Fibroblast of villous mesenchyme (primary cell): ENCODE measurements at places on chromosomes 7 and 10. TPM values are rescaled to one million over a fixed set of nuclear protein-coding genes. Genes with fewer than 3 reads are reported as not detected.

GRCh38 chr10:69087590-69088470 is at the start of gene SRGN:
TSS of gene SRGN (plus strand) at chr10:69088103. CDS start at chr10:69088158, 55 bp downstream.
- DNase-seq = peak; percentile 92

GRCh38 chr7:5172196-5172775 is 17.7 kb upstream of the WIPI2 start:
- DNase-seq = no peak

DNA sequence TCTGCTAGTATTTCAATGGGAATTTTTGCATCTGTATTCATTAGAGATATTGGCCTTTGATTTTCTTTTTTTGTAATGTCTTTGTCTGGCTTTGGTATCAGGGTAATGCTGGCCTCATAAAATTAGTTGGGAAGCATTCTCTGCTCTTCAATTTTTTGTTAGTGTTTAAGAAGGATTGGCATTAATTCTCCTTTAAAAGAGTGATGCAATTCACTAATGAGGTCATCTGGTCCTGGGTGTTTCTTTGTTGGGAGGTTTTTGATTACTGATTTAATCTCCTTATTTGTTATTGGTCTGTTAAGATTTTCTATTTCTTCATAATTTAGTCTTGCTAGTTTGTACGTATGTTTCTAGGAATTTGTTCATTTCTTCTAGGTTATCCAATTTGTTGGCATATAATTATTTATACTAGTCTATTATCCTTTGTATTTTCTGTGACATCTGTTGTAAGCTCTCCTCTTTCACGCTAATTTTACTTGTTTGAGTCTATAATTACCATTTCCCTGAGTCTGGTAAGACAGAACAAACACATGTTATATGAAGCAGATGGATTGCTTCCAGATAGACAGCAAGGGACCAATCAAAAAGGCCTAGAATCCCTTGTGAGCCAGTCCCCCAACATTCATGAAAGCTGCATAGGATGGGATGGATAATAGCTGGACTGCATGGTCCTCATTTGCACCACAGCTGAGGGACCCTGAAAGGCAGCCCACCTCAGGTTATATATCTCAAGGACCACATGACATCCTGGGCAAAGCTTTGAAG is 54.4 kb downstream of the MTPAP start:
- no peak for DNase-seq

Gene LSM5
- total RNA-seq = 27.1 and 37.1 TPM in 2 replicates

Gene NPTX2
- 0.43 TPM in 1 of 2 replicates, not detected in the other for total RNA-seq

Gene GPRIN2
- total RNA-seq = not detected in 2 replicates

Gene LMTK2
- 11.0 and 11.2 TPM in 2 replicates for total RNA-seq

DNA sequence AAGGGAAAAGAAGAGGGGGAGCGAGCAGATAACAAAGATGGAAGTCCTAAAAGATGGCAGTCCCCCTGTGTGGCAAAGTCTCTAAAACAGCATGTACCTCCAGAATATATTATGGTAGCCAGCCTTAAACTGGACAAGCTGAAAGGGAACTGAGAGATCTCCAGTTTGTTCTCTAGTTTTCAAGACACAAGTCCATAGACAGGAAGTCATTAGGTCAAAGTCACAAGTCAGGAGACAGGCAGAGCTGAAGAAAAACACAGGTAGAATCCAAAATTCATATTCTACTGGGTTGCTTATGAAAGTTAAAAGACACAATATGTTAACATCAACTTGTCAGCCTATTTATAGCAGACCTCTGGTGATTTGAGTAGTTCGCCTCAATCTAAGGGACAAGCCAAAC is 38.7 kb downstream of the FAM107B start:
- no peak for DNase-seq

Gene INA
- 1.3 and 1.7 TPM in 2 replicates for total RNA-seq

GRCh38 chr7:46512891-46513413 is 591.9 kb upstream of the IGFBP3 start:
- DNase-seq = peak; percentile 100

- no peak for DNase-seq
These were observed 8.6 kb upstream of the CACUL1 start for GRCh38 chr10:118763202-118763988.

Gene HOXA5
- 7.4 and 10.8 TPM in 2 replicates for total RNA-seq

Gene TDRD1
- 0.43 and 0.64 TPM in 2 replicates for total RNA-seq

Gene ANKRD61
- total RNA-seq = not detected in 2 replicates

DNA sequence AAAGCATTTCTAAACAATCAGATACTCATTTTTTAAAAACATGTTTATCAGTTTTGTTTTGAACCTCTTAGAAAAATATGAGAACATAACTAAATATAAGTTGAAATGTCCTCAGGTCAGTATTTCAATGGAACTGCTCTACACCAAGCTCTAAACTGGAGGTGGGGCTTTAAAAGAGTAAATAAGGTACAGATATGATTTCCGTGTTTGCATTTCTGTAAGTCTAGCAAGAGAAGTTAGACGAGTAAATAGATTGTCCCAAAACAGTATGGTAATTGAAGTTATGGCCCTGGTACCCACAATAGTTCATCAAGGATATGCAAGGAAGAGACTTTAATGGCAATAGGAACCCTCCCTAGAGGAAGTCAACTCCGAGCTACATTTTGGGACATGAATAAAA is 115.1 kb upstream of the AKR1E2 start:
- DNase-seq = no peak

GRCh38 chr10:102633287-102633686 is 11.0 kb upstream of the TRIM8 start:
- DNase-seq = peak; percentile 70

- no peak for DNase-seq
These were observed 177.1 kb upstream of the FRMD4A start for GRCh38 chr10:14507781-14508180.

- no peak for DNase-seq
These were observed 207.1 kb downstream of the KCNMA1 start for GRCh38 chr10:77430530-77430929.

DNA sequence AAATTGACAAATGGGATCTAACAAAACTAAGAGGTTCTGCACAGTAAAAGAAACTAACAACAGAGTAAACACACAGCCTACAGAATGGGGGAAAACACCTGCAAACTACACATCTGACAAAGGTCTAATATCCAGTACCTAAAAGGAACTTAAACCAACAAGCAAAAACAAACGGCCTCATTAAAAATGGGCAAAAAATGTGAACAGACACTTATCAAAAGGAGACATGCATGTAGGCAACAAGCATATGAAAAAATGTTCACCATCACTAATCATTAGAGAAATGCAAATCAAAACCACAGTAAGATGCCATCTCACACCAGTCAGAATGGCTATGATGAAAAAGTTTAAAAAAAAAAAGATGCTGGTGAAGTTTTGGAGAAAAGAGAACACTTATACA is 197.4 kb downstream of the KBTBD2 start:
- DNase-seq = no peak

Gene DNAJC2
- 17.3 and 17.7 TPM in 2 replicates for total RNA-seq

DNA sequence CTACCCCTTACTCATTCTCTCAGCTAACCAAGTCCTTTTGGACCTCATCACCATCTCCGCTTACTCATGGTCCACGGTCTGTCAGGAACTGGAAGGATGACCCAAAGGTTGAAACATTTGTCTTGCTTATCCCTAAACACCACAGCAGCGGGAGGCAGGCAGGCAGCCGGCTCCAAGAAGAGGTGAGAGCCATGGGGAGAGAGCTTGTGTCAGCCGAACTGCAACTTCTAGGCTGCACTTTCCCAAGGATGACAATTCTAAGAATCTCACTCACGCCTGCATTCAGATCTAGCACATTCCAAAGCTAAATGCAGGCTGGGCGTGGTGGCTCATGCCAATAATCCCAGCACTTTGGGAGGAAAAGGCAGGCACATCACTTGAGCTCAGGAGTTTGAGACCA is 86.0 kb downstream of the SPDYE5 start:
- DNase-seq = no peak

Gene AKR1C4
- total RNA-seq = not detected in 2 replicates

DNA sequence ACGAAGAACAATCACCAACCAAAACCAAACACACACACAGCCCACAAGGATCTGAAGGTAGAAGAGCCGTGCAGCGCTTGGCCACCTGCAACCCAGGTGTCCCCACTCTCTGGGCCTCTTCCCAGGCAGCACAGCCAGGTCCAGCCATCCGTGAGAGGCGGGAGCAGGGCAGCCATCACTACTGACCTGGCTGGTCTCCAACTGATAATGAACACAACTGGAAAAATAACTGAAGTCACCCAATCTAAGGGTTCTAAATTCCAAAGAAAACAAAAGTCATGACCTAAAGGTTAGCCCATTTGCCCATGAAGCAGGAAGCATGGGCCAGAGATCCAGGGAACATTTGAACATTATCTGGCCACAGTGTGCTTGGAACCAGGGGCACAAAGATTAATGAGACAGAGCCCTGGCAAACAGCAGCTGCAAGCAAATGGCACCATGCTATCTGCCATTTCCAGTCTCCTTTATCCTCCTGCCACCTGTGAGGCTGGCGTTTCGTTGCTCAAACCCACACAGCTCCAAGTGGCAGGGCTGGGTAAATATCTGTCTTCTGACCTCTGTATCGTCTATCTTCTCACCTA is 207.9 kb downstream of the TNS3 start:
- no peak for DNase-seq

GRCh38 chr10:89861584-89862301 is 160.4 kb downstream of the KIF20B start:
- DNase-seq = peak; percentile 75

DNA sequence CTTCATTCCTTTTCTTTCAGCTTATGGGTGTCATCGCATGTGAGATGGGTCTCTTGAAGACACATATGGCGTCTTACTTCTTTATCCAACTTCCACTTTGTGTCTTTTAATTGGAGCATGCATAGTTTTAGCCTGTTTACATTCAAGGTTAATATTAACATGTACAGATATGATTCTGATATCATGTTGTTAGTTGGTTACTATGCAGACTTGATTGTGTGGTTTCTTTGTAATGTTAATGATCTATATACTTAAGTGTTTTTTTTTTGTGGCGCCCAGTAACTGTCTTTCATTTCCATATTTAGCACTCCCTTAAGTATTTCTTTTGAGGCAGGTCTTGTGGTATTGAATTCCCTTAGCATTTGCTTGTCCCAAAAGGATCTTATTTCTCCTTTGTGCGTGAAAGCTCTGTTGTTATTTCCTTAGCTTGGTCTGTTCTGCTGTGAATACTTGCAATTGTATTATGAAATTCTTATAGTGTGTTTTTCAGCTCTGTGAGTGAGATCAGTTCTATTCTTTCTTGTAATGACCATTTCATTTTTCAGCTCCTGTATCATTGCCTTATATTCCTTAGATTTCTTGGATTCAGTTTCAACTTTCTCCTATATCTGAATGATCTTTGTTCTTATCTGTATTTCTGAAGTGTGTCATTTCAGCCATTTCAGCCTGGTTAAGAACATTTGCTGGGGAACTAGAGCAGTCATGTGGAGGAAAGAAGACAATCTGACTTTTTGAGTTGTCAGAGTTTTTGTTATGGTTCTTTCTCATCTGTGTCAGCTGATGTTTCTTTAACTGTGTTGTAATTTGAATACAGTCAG is 88.4 kb downstream of the ABCA13 start:
- DNase-seq = no peak

DNA sequence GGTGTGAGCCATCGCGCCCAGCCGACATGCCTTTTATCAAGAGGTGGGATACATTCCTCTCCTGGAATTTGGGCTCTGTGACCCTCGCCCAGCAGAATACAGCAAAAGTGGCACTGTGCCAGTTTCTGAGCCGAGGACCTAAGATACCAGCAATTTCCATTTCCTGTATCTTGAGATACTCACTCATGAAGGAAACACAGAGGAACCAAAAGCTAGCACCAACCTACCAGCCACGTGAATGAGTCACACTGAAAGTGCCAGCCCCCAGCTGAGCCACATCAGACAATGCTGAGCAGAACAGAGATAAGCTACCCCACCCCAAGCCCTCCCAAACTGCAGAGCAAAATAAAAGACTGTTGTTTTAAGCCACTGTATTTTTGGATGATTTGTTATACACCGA is 56.3 kb downstream of the CACUL1 start:
- peak; percentile 63 for DNase-seq

DNA sequence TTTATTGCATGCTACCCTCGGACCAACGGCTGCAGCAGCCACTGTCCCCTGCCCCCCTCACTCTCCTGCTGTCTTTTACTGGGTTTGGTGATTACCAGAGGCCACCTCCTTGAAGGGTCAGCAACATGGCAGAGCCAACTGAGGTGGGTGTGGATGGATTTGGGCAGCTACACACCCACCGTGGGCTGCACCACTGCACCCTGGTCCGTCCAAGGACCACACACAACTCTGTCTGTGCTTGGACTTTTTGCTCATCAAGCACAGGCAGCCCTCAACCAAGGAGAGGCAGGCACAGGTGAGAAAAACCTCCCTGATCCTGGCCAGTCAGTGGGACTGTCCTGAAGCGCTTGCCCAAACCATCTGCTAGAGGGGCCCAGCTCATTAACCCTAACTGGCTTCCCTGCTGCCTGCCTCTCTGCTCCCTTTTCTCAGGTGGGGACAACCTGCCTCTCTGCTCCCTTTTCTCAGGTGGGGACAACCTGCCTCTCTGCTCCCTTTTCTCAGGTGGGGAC is 239.5 kb upstream of the PITRM1 start:
- DNase-seq = no peak

Gene FOXI2
- not detected in 2 replicates for total RNA-seq

Gene CTNNA3
- under 0.01 TPM in 1 of 2 replicates, not detected in the other for total RNA-seq

DNA sequence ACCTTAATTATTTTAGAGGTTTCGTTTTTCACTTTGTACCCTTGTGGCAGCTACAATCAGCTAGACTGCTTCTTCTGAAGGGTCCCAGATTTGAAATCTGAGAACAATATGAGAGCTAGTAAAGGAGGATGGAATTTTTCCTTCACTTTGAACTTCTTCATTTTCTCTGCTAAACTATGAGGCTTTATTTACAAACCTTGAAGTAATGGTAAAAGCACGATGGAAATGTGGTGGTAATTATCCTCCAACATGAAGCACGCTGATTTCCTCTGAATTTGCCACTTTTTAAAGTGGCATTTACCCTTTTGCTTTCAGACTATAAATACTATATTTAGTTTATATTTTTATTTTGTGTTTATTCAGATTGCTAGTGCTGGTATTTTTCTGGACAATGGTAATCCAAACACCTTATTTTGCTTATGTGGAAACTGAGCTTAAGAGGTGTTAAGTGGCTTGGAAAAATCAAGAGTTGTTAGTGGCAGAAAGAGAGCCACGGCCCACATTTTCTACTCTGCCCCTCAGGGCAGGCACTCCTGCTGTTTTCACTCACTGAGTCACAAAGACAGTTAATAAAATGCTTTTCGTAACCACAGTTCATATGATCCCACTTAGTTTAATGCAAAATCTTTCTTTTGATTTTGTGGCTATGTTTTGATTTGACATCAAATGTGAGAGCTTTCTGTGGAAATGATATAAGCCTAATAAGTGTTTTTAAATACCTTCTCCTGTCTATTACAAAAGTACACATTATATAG is 2.7 kb downstream of the SSMEM1 start:
- DNase-seq = peak; percentile 60

GRCh38 chr10:100735337-100736143 is 9.8 kb upstream of the PAX2 start:
- DNase-seq = no peak

Gene TAS2R38
- total RNA-seq = not detected in 2 replicates
